ENCODE measurements at places on chromosomes 11 and 22. TPM values are rescaled to one million over a fixed set of nuclear protein-coding genes. Genes with fewer than 3 reads are reported as not detected.

SAC3D1 gene
- total RNA-seq = 18.0 TPM

NXPE4 gene
- not detected for total RNA-seq

KCNJ5 gene
- 0.14 TPM for total RNA-seq

OR52N4 gene
- total RNA-seq = not detected

LRFN4 gene
- total RNA-seq = 36.7 TPM

DEFB131B gene
- total RNA-seq = not detected

PATE2 gene
- total RNA-seq = not detected

TPBGL gene
- not detected for total RNA-seq

PRR5 gene
- 7.4 TPM for total RNA-seq

C1QTNF4 gene
- total RNA-seq = 1.8 TPM

MS4A6E gene
- total RNA-seq = not detected

APOL4 gene
- total RNA-seq = 2.6 TPM

STK33 gene
- 3.4 TPM for total RNA-seq

RPS19BP1 gene
- total RNA-seq = 66.6 TPM

SMIM35 gene
- total RNA-seq = not detected

OR5B21 gene
- not detected for total RNA-seq

AKIP1 gene
- 23.4 TPM for total RNA-seq

ACTN3 gene
- total RNA-seq = 0.18 TPM

Data from endothelial cell of umbilical vein (primary cell).